ENCODE measurements at places on chromosomes 5 and 9.

- no peak for DNase-seq
Observed at GRCh38 chr5:77670526-77670925, 32.0 kb upstream of the OTP start.

DNA sequence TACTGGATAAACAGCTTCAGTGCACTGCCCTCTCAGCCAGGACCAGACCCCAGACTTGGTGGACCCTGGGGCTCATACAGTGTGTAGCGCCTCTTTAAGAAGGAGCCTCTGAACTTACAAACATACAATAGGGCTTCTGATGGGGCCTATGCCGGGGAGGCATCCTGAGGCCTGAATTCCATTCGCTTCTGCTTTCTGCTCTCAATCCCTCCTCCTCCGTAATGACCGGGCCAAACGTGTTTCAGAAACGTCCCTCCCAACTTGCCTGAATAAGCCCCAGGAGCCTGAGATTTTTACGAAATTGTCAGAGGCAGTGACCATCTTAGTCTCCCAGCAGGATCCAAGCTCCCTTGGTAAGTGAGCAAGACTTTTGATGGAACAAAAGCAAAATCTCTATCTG, 128.1 kb upstream of the BOD1 start:
- DNase-seq = no peak

DNA sequence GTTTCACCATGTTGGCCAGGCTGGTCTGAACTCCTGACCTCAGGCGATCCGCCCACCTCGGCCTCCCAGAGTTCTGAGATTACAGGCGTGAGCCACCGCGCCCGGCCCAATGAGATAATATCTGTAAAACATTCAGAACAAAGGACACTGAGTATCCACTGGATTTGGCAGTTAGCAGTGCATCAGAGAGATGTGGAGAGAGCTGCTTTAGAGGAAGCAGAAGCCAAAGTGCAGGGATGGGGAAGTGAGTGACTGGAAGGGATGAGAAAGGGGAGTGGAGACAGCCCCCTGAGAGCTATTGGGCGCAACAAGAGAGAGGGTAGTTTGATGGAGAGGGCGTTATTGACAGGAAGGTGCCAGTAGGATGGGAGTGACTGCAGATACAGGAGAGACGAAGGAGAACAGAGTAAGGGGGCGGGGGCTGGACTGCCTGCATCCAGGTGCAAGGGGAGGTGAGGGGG, 157.5 kb upstream of the SHB start:
- no peak for DNase-seq

- no peak for DNase-seq
Observed at GRCh38 chr9:15287309-15287708, 19.7 kb downstream of the TTC39B start.

GRCh38 chr5:173547579-173547978, 68.9 kb downstream of the BOD1 start:
- no peak for DNase-seq

- no peak for DNase-seq
Observed at GRCh38 chr5:145924849-145925248, 11.5 kb upstream of the SH3RF2 start.

GRCh38 chr5:63805151-63805550, 157.1 kb downstream of the HTR1A start:
- DNase-seq = no peak

DNA sequence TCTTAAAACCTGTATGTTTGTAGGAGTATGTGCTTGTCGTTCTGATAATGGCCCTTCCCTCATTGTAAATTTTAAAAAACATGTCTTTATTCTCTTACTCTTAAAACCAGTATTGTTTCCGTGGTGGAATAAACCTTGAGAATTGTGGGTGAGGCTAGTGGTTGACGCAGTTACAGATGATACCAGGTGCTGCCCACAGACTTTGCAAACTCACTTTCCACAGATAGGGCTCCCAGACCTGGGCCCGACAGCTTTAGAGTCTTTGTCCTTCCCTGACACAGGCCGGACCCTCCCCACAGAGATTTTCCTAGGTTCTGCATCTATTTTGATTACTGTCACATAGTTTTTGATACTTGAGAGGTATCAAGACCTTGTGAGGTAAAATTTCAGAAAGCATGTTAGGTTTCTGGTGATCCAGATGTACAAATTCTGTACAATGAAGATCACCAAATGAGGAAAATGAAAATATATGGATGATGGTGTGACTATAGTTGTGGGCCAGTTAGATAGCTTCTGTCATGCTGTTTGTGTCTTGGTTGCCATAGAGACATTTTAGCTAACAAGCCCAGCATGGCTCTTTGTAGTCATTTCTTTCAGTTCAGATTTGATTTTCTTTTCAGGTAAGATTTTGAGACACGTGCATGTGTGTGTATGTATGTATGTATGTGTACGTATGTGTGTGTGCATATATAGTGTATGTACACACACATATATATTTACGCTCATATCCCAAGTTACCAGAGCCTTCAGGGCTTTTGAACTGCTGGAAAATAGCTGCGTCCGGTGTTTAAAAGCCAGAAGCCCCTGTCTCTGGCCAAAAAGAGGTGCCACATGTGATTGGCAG, 33.8 kb downstream of the DMRT1 start:
- no peak for DNase-seq

- DNase-seq = no peak
Observed at GRCh38 chr9:121909111-121909510, 184.0 kb downstream of the TTLL11 start.

GRCh38 chr9:3936520-3937235, 363.2 kb downstream of the GLIS3 start:
- no peak for DNase-seq

DNA sequence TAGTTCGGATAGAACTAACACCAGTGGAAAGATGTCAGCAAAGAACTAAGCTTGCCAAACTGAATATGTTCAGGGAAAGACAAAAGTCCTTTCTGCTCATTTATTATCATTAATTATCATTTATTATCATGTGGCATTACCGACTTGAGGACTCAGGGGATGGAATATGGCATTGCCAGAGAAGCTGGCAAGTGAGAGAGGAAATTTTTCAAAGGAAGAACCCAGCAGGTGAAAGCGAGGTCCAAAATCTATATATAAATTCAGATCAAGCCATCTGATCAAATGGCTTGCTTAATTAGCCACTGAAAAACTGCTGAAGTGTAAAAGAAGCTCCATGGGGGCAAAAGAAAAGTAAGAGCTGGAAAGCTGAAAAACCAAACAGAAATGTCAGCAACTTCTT, 1049.6 kb upstream of the SEMA6A start:
- no peak for DNase-seq

- DNase-seq = no peak
Observed at GRCh38 chr9:98021306-98022040, 35.1 kb upstream of the NANS start.

DNA sequence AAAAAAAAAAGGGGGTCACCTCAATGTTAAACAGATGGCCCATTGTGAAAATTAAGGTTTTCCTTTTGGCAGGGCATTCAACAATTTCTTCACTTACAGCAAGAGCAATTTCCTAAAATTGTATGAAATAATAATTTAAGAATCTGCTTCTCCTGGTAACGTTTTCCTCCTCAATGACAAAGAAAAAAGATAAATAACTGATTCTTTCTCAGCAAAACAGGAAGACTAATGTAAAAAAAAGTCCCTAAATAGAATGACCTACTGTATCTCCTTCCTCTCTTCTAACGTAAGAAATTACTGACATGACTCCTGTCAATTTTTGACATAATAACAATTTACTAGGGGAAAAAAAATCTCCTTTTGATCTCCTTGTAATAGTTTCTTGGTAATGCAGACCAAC, 25.5 kb downstream of the ABHD17B start:
- DNase-seq = no peak

DNA sequence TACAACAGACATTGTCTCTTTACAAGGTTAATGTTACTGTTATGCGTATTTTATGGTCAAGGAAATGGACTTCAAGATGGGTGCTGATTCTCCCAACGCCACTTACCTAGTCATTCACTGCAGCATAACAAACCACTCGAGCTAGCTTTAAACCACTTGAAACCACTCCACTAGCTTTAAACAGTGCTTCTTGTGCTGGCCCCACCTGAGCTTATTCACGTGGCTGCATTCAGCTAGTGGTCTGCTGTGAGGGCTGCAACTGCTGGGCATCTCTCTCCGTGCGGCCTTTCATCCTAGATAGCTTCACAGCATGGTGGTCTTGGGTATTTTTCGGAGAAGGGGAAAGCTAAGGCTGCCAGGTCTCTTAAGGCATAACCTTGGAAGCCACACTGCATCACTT, 3.5 kb upstream of the HRH2 start:
- no peak for DNase-seq

DNA sequence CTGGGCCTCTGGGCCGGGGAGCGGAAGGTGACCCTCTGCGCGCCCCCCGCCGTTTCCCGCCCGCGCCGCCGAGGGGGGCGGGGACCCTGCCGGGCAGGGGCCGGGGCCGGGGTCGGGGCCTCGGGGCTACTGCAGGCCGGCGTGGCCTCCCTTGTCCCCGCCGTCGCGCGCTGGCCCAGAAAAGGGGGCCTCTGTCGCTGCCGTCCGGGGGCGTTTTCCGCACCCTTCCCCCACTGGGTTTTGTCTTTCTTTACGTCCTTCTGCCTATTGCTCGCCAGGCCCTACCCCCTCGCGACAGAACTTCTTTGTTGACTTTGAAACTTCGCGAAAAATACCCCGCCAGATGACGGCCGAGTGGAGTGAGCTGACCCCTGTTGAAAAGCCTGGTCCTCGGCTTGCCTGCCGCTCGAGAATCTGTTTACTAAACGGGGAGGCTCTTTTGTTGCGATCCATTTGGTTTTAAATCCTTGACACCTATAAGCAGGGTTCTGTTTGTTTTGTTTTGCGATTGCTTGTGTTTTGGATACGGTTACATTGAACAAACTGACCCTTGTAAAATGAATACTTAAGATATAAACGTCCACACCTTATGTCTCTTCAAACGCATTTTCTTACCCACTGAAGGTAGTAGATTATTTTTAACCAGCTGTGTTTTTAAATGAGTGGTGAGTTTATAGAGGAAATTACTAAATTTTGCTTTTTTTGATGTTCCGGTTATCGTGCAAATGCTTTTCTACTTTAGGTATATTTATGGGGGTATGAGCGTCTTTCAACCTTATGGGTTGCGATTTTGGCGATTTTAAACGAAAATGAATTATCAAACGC, 765 bp downstream of the MARCHF6 start:
- peak; percentile 37 for DNase-seq

- DNase-seq = no peak
Observed at GRCh38 chr5:33212900-33213299, 227.9 kb upstream of the TARS1 start.

- DNase-seq = no peak
Observed at GRCh38 chr5:72799721-72800120, 16.7 kb upstream of the TNPO1 start.

GRCh38 chr9:69981686-69982445, 61.8 kb upstream of the MAMDC2 start:
- DNase-seq = no peak

- DNase-seq = no peak
Observed at GRCh38 chr5:445591-445990, 2.6 kb downstream of the EXOC3 start.

DNA sequence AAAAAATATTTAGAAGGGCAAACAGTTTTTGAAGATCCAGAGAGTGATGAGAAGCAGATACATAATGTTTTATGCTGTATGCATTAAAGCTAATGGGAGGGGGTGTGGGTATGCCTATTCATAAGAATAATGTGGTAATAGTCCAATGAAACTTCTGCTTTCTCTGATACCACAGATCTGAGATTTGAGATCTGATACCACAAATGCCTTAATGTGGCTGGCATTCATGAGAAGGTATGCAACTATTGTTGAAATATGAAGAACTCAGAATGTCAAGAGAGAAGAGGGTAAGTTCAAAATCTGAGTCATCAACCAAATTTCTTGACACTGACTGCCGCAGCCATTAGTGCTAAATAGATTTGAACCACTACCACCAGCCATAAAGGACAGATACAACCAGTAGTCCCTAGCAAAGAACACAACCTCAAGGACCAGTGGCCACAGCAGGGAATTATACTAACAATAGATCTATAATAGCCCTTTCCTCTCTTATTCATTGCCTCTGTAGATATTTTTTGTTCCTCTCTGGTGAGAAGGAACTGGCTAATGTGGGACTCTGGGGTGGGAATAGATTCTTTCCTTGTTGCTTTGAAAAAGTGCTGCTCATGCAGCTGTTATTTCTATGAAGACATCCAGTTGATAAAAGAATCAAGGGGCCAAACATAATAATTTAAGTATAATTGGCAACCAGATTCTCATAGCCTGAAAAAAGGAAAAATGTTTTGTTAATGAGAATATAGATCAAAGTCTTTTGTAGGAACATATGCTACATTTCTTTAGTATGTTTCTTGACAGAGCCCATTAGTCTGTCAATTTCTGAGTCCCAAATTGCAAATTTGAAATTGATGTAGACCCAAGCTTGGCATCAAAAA, 256.5 kb upstream of the ZNF608 start:
- DNase-seq = no peak

DNA sequence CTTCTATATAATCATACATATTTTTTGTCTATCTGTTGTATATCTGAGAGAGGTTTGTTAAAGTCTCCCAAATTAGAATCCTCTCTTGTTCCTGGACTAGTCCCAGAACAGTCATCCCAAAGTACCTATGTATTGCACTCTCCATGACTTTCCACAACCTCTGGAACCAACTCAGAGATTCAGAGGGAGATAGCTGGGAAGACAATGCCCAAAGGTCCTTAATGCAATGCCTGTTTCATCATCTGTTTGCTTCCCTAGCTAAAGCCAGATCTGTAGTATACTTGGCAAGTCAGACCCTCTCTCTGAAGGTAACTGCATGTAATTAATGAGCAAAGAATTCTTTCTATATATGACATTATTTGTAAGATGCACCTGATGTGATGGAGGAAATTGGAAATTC, 89.4 kb downstream of the ZNF474 start:
- no peak for DNase-seq

GRCh38 chr5:139635606-139636206, 12.4 kb upstream of the CXXC5 start:
- no peak for DNase-seq

- no peak for DNase-seq
Observed at GRCh38 chr5:33824516-33825195, 67.1 kb downstream of the ADAMTS12 start.

GRCh38 chr5:127428276-127428675, 89.2 kb upstream of the PRRC1 start:
- DNase-seq = no peak

- DNase-seq = no peak
Observed at GRCh38 chr5:94615862-94616261, 2.5 kb downstream of the KIAA0825 start.

DNA sequence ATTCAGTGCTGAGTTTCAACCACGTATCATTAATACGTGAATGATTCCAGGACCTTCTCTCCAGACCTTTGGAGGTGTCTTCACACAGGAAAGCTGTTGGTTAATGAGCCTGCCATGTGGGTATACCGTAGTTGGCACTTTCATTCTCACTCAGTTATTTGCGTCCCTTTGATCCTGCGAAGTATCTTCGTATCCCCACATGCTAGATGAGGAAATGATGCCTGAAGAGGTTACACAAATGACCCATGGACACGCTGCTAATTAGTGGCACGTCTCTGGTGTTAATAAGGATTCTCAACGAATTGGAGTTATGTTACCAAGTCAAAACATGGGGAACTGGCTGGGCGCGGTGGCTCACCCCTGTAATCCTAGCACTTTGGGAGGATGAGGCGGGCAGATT, 65.7 kb upstream of the GNE start:
- no peak for DNase-seq

- DNase-seq = no peak
Observed at GRCh38 chr5:99248066-99248465, 319.3 kb upstream of the CHD1 start.

GRCh38 chr5:122858451-122858850, 13.0 kb downstream of the SNX24 start:
- DNase-seq = no peak

- DNase-seq = no peak
Observed at GRCh38 chr9:23663536-23663935, 162.5 kb downstream of the ELAVL2 start.

Data from NCI-H2081 treated with DMSO at 0.1 percent for 48 hours (cell line).